ENCODE measurements at places on chromosomes 5 and 9. TPM values are rescaled to one million over a fixed set of nuclear protein-coding genes. Genes with fewer than 3 reads are reported as not detected.

GRCh38 chr9:128587453-128587852 lies 35.1 kb downstream of the SPTAN1 start:
- DNase-seq: no peak

INSL6 gene
- polyA plus RNA-seq: 0.19 TPM

- DNase-seq: no peak
Measured at GRCh38 chr9:110443866-110444220, 106.2 kb upstream of the TXNDC8 start.

DNA sequence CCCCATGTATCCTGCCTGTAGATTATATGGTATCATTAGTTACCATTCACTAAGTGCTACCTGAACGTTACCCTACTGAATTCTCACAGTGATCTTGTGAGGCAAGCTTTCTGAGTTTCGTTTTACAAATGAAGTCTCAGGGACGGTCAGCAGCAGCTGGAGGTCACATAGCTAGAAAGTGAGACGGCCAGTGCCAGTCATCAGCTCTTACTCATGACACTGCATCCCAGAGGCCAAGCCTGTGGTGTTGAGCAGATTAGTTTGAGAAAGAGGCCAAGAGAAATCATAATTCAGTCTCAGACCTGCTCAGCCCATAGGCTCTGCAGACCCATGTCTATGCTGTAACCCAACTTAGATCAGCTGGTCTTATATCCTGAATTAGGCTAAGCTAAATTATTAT lies 95.7 kb upstream of the EGFLAM start:
- DNase-seq: no peak

- no peak for DNase-seq
Measured at GRCh38 chr5:59327191-59327980, 566.1 kb downstream of the PDE4D start.

DNA sequence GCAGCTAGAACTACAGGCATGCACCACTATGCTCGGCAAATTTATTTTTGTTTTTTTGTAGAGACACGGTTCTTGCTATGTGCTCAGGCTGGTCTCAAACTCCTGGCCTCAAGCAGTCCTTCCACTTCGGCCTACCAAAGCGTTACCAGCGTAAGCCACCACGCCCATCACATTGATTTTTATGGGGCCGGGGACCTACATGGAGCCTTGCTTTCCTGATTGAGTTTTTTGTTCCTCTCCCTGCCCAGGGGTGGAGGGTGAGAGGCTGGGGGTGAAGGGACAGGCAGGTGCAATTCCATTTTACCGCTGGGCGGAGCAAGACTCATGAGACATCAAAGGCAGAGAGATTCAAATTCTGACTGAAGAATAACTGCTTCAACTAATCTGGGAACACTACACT lies 1.9 kb downstream of the ALDH1B1 start:
- DNase-seq: no peak

VCAN gene
- 301 TPM for polyA plus RNA-seq

GRCh38 chr5:175015028-175015685 lies 290.8 kb downstream of the MSX2 start:
- DNase-seq: no peak

- DNase-seq: no peak
Measured at GRCh38 chr5:121737120-121737519, 114.6 kb upstream of the FTMT start.

MARVELD2 gene
- polyA plus RNA-seq: 29.0 TPM

SHOC1 gene
- 0.95 TPM for polyA plus RNA-seq

DOCK8 gene
- polyA plus RNA-seq: 10.8 TPM

TLX3 gene
- polyA plus RNA-seq: not detected

DNA sequence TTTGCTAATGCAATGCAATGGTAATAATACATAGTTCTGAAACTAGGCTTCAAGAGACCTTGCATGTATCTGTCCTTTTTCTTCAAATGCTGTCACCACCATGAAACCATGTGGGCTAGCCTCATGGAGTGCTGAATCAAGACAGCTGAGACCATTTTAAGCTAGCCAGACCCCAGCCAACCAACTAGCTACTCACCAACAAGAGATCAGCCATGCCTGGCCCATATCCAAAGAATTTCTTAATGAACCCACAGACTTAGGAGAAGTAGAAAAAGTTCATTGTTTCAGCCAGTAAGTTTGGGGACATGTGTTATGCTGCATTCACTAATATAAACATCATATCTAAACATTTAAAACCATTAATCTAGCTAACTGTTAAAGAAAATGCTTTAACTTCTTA lies 139.8 kb upstream of the EDIL3 start:
- no peak for DNase-seq

DNA sequence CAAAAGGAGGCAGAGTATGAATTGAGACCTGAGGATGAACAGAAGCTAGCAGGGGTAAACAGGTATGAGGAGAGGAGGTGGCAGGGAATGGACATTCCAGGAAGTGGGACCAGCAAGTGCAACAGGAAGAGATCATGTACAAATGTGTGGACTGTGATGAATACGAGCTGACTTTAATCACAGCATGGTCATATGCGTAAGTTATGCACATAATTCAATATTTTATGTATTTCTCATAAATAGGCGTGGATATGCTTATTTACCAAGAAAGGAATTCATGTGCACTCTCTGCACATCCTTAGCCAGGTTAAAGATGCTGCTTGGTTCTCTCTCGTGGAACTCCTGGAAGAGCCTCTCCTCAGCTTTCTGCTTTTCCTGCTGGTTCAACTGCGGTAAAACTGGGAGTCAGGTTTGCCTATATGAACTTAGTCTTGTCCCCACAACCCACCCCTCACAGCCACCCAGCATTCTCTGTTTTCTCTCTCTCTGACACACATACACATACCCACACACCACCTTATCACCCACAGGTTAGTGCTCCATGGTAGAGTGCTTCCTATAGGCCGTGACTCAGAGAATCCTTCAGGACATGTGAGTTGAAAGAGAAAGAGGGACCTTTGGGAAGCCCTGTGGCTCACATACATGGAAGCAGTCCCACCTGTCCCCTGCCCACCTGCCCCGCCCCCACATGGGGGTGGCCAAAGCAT lies 35.7 kb downstream of the TRPC7 start:
- no peak for DNase-seq

DNA sequence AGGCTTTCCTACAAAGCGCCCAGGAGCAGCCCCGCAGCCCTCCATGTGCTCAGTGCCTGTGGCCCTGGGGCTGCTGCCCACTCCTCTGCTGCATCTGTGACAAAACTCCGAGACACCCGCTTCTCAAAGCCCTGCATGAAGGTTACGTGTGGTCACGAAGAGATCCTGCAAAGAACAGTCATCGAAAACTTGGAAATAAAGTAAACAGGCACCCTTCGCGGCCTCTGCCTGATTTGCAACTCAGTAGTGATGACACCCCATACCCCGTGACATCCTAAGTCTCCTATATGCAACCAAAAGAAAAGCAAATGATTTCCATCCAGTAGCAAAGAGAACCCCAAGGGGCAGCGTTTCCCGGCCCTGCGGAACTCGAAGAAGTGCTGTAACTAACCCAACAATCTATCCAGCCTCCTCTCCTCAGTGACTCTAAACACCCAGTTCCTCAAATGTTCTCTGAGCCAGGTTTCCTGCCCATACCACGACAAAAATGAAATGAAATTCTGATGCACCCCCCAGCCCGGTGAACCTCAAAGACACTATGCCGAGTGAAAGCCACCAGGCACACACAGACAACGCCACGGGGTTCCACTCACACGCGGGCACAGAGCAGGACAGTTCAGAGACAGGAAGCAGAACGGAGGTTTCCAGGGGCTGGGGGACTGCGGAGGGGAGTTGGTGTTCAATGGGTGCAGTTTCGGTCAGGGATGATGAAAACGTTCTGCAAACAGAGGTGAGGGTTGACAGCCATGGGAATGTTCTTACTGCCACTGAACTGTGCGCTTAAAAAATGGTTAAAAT lies 19.0 kb downstream of the NACC2 start:
- DNase-seq: no peak

FOXD4L3 gene
- not detected for polyA plus RNA-seq

GRCh38 chr5:29351170-29351569 lies 1842.3 kb upstream of the CDH6 start:
- no peak for DNase-seq

LTC4S gene
- polyA plus RNA-seq: 4.5 TPM

GRCh38 chr9:68725070-68725469 lies 20.0 kb downstream of the PIP5K1B start:
- DNase-seq: no peak

- DNase-seq: no peak
Measured at GRCh38 chr9:129696944-129697655, 31.7 kb downstream of the PRRX2 start.

SLC4A9 gene
- 46.5 TPM for polyA plus RNA-seq

GRCh38 chr5:37882636-37883035 lies 42.8 kb upstream of the GDNF start:
- no peak for DNase-seq

Measured in left renal cortex interstitium (tissue), 4 donors.